ENCODE measurements at places on chromosomes 1 and 21.

GRCh38 chr1:5649795-5650194, 342.4 kb downstream of the NPHP4 start:
- no peak for DNase-seq

DNA sequence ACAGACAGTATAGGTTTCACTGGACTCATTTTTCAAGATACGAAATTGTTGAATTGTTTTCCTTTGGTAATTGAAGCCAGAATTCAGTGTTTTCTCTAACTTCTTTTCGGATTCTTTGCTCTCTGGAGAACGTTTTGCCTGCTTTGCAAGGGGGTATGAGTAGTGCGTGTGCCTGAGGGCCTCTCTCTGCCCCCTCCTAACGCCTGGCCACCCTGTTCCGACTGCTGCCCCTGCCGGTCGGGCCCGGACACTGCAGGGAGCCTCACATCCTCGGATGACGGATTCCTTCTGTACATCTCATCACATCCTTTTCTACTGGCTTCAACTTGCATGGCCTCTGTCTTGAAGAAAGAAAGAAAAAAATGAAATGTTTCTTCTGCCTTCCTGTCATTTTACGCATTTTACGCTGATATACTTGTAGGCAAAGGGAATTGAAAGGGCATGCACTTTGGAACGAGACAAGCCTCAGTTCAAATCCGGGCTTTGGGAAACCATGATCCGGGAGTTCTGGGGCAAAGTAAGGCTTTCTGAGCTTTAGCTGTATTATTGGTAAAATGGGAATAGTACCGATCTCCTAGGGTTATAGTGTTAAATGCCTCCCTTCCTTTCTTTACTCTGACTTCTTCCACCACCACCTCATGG, 65.1 kb downstream of the DISC1 start:
- peak; percentile 46 for DNase-seq

GRCh38 chr1:229539863-229540506, 18.5 kb downstream of the ABCB10 start:
- no peak for DNase-seq

GRCh38 chr1:37474046-37474696, at the start of gene ZC3H12A:
Gene ZC3H12A (plus strand): TSS chr1:37474580. CDS start chr1:37475497, 917 bp downstream.
- DNase-seq, result peak; percentile 85

- no peak for DNase-seq
These were observed 136.6 kb downstream of the POU2F1 start for GRCh38 chr1:167357305-167357704.

GRCh38 chr1:87197156-87197555, 131.5 kb upstream of the LMO4 start:
- DNase-seq, result no peak

GRCh38 chr1:35509558-35509957, 47.6 kb downstream of the KIAA0319L start:
- DNase-seq, result no peak

- DNase-seq, result no peak
These were observed 88.5 kb upstream of the ACTRT2 start for GRCh38 chr1:2932671-2933350.

- DNase-seq, result peak; percentile 3
These were observed 479.9 kb upstream of the BRINP3 start for GRCh38 chr1:190957565-190957964.

DNA sequence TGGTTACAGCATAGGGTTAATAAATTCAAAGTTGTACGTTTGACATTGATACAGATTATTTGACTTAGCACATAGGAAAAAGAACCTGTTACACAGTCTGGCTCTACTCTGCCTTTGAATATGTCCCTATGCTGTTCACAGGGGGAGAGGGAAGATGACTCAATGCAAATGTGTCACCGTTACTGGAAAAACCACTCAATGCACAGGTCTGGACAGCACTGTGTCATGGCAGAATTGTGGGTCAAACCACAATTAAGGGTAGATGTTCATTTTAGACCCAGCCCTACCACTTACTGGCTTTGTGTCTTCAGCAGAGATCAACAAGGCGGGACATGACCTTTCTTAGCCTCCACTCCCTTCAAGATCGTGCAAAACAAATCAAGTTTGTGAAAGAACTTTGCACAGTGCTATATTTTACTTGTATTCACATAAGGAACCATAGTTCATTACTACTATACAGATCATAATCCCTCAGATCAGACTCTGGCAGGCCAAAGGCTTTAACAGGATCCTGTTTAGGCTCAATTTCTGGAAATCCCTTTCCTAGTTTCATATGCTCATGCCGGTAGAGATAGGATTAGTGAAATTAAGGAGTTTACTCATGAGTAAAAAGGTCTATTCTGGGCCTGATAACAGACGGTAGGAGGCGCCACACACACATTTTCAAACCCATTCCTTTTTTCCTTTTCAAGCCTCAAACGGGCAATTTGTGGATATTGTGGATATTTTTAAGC, 22.1 kb downstream of the EIF2D start:
- DNase-seq, result no peak

- no peak for DNase-seq
These were observed 1536.7 kb upstream of the B3GALT2 start for GRCh38 chr1:194723067-194723466.

DNA sequence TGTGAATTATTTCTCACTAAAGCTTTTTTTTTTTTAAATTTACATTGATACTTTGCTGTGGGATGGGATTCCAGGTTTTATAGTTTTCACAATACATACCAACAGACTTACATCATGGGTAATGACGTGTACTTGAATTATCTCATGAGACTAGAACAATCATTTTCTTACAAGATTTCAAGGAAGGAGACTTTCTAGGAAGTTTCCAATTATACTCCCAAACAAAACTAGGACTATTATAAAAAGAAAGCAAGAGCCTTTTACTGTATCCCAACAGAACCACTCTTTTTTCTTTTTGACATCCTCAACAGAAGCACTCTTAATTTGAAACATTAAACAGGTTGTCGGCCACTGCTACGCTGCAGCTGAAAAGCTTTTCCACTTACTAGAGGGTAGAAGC, 48.7 kb downstream of the TESK2 start:
- DNase-seq, result no peak

DNA sequence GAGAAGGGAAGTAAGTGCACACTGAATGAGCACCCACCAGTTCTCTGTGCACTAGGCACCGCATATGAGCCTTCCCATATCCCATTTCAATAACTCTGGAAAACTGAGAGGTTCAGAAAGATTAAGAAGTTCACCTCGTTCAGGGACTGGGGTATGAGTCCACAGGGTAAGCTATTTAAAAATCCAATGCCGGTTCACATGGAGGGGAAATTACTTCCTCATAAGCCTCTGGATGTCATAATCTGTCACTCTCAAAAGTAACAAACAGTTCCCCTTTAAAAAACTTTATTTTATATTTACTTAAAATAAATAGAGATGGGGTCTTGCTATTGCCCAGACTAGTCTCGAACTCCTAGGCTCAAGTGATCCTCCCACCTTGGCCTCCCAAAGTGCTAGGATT, 1.9 kb downstream of the OR2B11 start:
- no peak for DNase-seq

DNA sequence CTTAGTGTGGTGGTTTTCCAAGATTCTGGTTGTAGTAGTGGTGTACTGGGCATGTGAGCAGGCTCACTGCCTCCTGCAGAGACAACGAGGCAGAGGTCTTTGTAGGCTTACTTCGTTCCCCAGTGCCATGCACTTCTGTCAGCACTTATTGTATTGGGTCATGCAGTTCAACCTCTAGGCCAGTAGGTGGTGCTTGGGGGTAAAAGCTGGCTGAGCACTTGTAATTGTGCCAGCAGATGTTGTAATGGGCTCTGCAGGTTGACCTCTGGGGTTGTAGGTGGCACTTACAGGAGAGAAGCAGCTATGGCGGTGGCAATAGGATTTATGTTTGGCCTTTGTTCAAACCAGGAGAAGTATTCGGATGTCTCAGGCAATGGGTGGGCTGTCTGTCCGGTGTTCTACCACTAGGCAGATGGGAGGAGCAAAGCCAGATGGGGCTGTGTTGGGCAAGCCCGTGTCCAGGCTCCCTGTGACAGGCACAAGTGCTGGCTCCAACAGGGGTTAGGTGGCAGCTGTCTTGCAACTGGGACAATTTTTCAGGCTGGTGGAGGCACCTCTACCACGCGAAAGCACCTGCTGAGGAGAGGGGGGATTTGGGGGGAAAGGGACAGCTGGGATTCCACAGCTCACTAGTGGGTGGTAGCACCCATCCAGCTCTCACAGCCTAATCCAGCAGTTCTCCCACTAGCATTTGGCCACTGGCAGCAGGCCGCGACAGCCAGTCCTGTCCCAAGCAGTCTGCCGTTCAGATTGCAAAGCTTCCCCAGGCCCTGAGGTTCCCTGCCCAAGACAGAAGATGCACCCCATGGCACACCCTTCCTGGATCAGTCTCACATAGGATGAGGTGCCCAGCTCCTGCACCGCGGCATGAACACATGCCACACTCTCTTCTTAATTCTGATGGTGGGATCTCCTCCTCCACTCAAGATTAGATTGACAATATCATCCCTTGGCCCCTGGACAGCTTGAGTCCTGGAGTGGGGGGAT, 274.5 kb downstream of the CTH start:
- DNase-seq, result peak; percentile 53

DNA sequence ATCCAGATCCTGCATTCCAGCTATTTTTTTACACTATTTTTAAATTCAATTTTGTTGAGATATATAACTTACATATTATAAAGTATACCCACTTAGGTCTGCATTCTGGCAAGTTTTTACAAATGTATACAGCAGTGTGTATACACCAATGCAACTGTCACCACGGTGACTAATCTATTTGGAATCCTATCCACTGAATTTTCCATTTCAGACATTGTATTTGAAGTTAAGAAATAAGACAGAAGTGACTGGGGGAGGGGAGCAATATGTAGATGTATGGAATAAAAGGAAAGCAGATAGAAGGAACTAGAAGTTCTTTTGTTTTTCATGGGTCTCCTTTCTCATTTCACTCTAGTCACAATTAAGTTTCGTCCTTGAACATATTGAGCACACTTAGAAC, 431.5 kb upstream of the CHRM3 start:
- no peak for DNase-seq

DNA sequence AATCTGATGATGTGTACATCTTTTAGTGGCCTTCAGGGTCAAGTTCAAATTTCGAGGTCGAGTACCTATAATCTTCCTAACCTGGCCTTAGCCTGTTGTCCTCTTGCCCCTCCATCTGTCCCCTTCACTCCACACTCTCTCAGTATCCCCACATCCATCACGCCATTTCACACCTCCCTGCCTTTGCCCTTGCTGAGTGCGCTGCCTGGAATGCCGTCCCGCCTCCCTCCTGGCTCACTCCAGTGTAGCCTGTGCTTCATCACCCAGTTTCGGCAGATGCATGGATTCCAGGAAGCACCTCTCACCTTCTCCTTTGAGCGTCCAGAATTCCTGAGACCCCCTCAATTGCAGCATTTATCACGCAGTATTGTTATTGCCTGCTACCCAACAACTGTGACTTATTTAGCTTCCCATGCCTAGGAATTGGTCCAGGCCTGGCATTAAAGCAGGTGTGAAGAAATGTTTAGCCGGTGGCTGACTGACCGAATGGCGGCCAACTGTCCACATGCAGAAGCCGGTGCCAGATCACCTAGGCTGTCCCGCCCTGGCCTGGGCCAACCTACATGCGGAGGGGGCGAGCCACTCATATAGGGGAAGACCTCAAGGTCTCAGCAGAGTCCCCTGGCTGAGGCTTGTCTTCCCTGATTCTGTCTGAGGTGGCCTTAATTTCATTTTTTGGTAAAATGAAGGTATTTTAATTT, 34.5 kb downstream of the MYOM3 start:
- DNase-seq, result no peak

GRCh38 chr21:29419422-29419821, 120.7 kb downstream of the BACH1 start:
- DNase-seq, result no peak

DNA sequence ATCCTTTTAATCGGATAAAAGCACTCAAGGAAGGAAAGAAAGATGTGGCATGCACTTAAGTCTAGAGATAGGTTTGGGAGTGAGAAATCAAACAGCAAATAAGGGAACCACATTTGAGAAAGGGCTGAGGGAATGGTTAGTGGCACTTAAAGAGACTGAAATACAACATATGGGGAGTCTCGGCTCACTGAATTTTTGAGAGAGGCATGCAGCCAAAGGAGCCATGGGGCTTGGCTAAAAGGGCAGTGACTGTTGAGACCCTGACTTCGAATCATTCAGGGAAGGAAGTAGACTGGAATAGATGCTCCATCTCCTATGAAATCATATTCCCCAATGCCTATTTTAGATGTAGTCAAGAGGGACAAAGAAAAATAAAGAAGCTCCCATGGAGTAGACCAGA, 58.3 kb upstream of the HAO2 start:
- DNase-seq, result no peak

DNA sequence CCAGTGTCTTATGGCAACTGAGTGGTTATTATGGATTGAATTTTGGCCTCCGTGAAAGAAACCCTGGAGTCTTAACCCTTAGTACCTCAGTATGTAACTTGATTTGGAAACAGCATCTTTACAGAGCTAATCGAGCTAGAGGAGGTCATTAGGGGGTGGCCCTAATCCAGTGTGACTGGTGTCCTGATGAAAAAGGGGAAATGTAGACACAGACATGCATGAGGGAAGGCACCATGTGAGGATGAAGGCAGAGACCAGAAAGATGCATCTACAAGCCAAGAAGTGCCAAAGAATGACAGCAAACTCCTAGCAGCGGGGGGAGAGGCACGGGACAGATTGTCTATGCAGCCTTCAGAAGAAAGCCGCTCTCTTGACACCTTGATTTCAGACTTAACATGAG, 14.7 kb downstream of the DOP1B start:
- no peak for DNase-seq

DNA sequence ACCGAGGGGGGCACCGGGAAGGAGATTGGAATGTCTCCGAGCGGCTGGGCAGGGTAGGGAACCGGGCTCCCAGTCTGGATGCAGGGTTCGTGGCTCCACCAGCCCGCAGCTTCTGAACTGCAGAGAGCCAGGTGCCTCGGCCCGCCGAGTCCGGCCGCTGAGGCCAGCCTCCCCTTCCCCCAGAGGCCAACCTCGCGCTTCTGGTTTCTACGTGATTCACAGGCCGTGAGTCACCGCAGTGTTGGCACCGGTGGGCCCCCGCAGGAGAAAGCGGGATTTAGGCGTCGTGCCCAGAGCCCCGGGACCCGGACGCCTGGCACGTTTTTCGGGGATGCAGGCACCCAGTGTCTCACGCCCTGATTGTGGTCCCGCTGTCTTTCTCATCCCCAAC, 458 bp downstream of the CRABP2 start:
- DNase-seq, result peak; percentile 36

DNA sequence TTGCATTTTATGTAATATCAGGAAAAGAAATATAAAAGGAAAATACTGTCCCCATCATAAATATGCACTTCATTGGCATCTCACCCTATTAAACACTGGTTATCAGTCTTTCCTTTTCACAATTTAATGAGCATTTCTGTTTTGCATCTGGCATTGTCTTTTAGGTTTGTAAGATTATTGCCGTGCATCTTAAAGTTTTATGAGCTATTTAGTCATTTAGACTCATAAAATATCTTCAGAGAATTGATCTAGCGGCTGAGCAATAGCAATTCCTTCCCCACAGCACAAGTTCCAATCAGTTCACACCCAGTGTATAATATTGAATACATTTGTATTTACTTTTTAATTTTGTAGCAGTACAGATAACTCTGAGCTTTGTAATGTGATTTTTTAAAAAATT, 112.3 kb upstream of the C1orf105 start:
- no peak for DNase-seq

- no peak for DNase-seq
These were observed 19.0 kb upstream of the DNASE2B start for GRCh38 chr1:84379138-84379916.

GRCh38 chr1:59013276-59013927, 229.6 kb upstream of the JUN start:
- DNase-seq, result no peak

Measured in NCI-H460 (cell line).